ENCODE measurements at places on chromosomes 16 and 17.

GRCh38 chr17:2084036-2084765, 29.3 kb downstream of the HIC1 start:
- peak; percentile 76 for DNase-seq

DNA sequence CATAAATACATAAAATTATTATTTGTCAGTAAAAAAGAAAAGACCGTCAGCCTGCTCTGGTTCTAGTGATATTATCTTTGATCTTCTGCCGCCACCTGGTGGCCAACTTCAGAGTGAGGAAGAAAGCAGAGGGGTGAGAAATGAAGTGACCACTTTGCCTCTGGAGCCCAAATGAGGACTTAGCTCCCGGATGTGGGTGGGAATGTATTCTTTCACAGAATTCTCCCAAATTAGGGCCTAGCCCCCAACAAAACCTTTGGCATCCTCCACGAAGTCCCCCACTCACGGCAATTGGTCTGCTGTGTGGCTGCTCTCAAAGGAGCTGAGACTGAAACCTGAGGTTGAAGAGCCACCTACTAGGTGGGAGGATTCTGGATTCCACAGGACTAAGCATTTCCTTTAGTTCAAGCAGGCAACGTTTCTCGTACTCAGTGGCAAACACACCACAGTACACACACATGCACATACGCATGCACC, 4.9 kb upstream of the ZNF267 start:
- peak; percentile 84 for DNase-seq

DNA sequence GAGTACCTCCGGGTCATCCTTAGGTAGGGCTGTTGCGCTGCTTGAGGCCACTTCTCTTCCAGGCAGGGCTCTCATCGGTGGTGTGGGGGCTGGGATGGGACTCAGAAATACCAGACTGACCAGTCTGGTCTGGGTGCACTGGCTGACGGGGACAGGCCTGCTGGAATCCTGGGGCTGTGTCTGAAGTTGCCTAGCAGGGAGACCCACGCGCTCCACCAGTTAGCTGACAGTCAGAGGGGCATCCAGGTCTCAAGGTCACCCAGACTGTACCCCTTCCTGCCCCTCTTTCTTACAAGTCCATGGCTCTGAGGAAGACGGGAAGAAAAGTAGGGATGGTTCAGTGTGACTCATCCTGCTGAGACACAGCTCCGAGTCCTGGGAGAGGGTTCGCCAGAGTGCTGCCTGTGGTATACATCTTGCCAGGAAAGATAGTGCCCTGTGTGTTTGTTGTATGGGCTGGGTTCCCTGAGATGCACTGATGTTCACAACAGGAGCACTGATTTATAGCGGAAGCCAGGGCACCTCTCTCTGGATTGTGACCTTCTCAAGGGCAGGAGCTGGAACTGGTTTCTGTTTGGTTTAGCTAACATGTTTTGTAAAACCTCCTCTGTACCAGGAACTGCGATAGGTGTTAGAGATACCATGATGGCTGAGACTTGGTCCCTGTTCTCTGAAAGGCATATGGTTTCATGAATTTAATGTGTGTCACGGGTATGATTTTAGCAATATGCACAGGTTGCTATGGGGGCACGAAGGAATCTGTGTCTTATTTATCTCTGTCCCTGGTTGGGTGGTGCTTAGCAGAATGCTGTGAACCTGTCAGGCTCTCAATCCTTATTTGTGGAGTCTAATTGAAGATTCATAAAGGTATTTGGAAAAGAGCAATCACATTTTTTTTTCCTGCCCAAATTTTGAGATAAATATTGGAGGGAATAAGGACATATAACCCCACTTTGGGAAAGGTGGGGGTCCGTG, 97.5 kb downstream of the OR1D5 start:
- DNase-seq, result no peak

DNA sequence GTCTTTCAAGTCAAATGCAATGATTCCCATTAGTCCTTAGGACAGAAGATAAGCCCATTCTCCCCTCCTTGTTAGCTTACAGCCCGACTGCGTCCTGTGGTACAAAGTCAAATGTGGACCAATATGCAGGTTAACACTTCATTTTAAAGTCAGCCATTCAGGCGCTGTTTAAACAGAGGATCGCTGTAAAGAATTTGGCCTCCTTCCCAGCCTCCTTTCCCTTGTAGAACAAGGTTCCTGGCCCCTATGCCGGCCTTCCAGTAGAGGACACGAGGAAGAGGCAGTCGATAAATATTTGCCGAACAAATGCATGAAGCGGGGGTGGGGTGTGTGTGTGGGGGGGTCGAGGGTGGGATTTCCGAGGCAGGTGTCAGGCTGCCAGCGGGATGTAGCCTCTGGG, 4.3 kb downstream of the SDK2 start:
- no peak for DNase-seq

DNA sequence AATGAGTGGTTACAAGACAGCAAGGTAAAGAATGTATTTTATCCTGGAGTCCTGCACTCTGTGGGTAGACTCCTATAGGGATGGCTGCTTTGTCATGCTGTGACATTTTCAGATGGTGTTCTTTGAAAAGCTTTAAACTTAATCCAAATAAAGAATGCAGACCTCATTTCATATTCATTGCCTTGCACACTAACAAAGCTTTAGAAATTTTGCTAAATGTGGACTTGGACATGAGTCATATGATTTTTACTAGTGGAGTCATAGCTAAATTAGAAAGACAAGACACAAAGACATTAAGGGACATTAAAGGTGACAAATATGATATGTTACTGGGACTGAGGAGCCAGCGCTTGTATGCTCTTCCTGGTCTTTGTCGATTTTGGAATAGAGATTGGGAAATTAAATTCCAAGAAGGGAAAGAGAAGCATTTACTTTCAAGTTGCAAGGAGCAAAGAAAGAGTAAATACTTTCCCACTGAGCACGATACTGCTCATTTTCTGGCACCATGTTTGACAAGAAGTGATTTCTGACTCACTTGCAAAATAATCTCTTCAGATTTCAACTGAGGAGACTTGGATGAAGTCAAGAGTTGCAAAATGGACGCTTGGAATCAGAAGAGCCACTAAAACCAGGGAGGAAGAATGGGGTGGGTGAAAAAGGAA, 152.9 kb upstream of the MYOCD start:
- no peak for DNase-seq

DNA sequence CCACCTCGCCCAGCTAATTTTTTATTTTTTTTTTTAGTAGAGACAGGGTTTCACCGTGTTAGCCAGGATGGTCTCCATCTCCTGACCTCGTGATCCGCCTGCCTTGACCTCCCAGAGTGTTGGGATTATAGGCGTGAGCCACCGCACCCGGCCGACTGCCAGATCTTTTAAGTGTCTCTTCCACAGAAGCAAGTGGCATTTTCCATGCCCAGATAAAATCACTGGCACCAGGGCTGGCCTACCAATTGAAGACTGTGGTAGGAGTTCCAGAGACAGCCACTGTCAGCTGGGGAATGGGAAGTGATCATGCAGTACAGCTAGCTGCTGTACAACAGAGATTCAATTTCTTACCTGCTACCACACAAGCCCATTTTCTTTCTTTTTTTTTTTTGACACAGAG, 17.9 kb downstream of the CNP start:
- DNase-seq, result no peak

DNA sequence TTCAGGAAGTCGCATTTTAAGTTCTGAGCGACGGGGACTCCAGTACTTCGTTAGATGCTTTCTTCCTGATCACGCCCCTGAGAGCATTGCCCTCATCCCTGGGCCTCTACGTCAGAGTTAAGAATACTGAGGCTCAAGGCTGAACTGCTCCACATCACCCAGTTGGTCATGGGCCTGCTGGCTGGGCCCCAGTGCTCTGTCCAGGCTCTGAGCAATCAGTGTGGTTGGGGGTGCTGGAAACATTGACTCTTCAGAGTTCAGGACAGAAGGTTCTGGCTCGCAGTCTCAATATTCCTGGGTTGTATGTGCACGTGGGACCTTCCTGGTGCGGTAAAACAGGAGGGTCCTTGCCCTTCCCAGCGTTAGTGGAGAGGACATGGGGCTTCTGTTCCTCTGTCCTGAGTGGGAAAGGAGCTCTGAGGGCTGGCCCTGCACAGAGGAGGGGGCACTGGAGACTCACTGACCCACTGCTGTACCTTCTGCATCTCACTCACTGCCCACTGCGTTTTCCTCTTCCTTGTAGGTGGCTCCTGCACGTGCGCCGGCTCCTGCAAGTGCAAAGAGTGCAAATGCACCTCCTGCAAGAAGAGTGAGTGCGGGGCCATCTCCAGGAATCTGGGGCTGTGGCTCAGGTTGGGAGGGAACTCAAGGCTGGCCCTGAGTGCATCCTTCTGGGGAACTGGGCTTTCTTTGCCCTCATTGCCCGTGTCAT, 518 bp downstream of the MT1E start:
- peak; percentile 78 for DNase-seq

GRCh38 chr17:64327201-64327930, 63.3 kb downstream of the PECAM1 start:
- peak; percentile 75 for DNase-seq
